ENCODE measurements at places on chromosomes 5 and 9.

- no peak for DNase-seq
These were observed 24.8 kb downstream of the IL6ST start for GRCh38 chr5:55969956-55970355.

GRCh38 chr5:67081261-67081660, 115.3 kb downstream of the CD180 start:
- DNase-seq, result no peak

DNA sequence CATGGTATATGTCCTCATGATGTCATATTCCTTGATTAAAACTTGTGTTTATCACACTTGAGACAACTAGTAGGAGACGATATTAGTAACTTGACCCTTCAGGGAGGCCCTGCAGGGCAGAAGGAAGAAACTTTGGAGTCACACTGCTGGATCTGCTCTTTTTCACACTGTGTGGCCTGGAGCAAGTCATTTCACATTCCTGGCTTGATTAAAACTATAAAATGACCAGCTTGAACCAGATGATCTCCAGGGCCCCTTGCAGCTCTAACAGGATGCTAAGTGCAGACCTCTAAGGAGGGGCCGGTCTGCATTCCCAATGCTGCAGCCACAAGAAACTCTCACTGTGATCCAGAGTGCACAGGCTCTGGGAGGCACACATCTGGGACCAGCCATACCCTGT, 146.4 kb upstream of the ZNF366 start:
- DNase-seq, result no peak

DNA sequence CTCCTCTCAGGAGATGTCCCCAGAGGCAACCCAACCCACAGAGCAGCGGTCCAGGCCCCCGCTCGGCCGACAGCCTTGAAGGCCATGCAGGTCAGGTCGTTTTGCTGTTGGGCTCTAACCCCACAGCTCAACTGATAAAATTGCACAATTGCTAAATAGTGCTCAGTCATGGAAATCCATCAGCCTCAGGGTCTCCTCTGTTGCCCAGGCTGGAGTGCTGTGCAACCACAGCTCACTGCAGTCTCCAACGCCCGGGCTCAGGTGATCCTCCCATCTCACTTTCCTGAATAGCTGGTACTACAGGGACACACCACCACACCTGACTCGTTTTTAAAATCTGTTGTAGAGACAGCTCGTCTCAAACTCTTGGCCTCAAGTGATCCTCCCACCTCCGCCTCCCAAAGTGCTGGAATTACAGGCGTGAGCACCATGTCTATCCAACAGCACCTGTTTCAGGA, 18.3 kb downstream of the BRD3OS start:
- DNase-seq, result no peak

DNA sequence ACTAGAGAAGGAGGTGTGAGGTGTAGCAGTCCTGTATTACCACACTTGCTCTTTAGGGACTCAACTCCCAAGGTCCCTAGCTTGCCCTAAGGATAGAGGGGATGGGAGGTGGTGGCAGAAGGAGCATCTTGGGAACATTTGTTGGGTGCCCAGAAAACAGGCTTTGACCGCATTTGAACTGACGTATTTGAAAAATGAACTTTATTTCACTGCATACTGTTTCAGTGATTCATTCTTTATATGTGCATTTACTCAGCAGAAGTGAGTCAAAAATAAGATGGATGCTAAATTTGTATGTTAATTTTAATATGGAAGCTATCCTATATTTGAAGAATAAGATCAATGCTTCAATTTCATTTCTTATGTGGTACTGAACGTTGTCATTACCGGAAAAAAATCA, 18.7 kb downstream of the DMRT3 start:
- DNase-seq, result no peak

DNA sequence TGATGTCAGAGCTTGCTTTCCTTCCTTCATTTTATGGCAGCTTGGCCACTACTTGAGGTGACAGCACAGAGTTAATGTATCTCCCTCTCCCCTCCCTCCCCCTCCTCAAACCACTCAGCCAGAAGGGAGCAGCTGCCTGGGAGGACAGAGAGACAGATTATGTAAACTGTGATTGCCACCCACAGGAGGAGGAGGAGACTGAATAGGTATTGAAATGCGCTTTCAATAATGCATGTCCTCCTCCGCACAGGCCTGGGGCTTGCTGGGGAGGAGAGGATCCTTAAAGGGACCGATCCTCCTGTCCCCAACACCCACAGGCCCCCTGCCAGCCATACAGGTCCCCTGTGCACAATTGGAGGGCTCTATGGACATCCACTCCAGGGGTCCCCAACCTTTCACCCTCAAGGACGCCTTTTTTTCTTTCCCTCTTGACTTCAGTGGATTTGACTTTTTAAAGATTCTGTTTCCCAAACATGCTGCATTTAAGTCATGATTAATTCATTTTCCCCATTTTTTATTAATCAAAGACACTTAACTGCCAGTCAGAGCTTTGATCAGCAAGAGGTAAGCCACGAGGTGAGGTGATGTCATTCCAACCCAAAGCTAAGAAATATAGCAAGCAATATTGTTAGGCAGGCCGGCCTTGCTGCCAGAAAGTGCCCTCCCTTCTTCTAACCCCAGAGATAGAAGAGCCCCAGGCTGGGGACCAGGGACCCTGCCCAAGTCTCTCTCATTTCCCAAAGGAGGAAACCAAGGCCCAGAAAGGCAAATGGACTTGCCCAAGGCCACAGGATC, 47.5 kb upstream of the CPLX2 start:
- peak; percentile 70 for DNase-seq

GRCh38 chr9:124376329-124376728, 38.9 kb downstream of the PSMB7 start:
- DNase-seq, result no peak

DNA sequence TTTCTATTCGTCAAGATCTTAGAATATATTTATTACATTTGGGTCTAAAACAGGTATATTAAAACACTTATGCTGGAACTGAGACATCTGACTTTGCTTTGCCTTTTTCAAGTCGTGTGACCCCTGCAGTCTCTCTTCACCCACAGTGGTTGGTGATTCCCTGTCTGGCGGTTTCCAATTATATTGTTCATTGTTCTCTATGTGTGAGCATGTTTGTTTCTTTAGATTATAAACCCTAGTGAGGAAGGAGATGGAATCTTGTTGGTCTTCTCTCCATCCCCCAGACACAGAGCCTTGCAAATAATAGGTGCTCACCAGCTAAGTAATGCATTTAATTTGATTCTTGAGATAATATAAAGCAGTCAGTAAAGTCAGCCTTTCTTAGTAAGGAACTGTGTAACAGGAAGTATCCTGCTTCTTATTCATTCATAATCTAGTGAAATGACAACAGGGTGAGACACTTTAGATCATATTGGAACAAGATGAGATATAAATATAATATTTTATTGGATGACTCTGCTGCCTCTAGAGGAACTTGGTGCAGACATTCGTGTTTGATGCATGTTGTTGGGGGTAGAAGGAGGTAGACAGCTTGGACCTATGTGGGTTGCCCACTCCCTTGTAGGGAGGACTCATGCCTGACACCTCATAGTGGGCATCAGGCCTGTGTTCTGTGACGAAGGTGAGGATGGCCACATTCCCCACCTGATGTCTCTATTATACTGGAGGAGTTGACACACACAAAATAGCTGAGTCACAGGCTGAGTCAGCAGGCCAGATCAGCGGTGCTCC, 88.1 kb downstream of the FGF1 start:
- peak; percentile 48 for DNase-seq

GRCh38 chr9:97997330-97998276, 14.5 kb downstream of the ANP32B start:
- DNase-seq, result no peak

DNA sequence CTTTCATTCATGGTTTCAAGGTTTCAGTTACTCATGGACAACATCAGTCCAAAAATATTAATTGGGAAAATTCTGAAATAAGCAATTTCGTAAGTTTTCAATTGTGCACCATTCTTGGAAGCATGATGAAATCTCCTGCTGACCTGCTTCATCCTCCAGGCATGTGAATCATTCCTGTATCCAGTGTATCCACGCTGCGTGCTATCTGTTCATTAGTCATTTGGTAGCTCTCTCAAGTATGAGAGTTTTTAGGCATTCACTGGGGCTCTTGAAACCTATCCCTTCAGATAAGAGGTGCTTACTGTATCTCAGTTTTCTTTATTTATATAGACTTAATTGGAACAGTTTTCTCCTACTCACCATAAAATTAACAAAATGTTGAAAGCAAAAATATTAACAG, 293.0 kb downstream of the CDH12 start:
- no peak for DNase-seq

GRCh38 chr9:96442491-96442890, 7.5 kb upstream of the HABP4 start:
- no peak for DNase-seq

DNA sequence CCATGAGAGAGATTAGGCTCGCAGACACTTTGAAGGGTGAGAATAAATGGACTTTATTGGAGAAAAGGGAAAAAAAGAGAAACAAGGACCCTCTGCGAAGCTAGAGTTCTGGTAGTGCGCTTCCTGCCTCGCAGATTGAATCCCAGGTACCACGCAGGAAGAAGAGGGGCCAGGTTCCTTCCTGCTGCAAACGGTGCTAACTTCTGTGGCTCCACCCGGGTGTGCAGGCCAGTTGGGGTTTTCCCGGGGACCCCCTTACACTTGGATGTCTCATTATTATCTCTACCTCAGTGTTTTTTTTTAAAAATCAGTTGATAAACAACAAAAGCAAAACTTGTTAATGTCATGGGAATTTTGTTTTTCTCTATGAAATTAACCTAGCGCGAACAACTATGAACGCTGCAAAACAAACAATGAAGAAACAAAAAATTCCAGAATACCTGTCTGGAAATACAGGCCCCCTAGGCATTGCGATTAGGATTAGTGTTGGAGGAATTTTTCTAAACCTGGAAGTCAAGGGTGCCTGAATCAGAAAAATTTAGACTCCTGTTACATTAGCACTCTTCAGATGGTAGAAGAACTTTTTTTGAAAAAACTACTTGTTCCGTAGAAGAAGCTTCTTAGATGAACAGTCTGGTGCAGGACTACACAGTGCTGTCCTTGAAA, 414.5 kb downstream of the MAN2A1 start:
- no peak for DNase-seq

DNA sequence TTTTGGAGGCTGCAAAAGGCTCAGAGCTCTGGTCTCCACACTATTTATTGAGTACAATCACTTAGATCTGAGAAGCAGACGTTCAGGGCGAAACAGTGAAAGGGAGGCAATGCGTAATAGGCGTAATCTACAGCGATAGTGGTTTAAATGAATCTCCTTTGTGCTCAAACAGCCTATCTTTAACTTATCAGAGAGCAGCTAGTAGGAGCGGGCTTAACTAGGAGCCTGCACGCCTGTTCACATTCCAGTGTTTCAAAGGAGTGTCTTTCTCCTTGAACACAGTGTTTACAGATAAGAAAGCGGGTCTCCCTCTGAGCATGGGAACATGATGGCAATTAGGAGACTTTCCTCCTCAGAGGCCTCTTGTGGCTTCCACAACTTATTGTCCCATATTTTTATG, 49.4 kb downstream of the AP3B1 start:
- DNase-seq, result no peak

All from H9 (cell line).